Stimulated activated naive CD4-positive, alpha-beta T cell (primary cell): ENCODE measurements at places on chromosomes 3 and 15.

DNA sequence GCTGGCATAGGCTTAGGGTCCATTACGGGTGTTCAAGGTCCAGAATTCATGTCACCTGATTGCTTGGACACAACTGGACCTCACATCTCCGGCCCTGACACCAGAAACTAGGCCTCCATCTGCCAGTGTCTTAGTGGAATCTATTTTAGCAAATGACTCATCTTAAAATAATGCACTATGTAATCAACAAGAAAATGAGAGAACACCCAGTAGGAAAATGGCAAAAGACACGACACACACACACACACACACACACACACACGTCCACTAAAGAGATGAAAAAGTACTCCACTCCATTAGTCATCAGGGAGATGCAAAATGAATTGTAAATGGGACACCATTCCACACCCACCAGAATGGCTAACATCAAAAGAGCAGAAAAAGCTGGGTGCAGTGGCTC, 11.2 kb downstream of the APBA2 start:
- no peak for DNase-seq

DNA sequence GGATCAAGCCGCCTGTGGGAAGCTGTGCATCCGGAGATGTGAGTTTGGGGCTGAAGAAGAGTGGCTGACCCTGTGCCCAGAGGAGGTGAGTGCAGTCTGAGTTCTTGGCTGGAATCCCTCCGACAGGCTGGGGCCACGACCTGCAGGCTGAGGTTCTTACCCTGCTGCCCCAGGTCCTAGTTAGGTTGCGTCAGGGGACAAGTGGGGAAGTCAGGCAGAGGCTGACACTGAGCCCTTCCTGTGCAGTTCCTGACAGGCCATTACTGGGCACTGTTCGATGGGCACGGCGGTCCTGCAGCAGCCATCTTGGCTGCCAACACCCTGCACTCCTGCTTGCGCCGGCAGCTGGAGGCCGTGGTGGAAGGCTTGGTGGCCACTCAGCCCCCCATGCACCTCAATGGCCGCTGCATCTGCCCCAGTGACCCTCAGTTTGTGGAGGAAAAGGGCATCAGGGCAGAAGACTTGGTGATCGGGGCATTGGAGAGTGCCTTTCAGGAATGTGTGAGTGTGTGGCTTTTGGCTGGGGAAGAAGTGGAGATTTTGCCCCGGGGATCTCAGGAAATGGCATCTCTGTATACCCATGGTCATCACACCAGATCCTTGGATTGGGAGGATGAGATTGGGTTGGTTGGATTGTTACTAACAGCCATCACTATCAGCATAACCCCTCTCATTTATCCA, 1.3 kb downstream of the PPM1M start:
- DNase-seq = peak; percentile 13

- DNase-seq = no peak
Measured at GRCh38 chr15:75090388-75090734, 67.0 kb downstream of the PPCDC start.

GRCh38 chr15:90876512-90877170, 7.7 kb upstream of the FES start:
- DNase-seq = no peak

- no peak for DNase-seq
Measured at GRCh38 chr3:170690661-170690981, 104.7 kb upstream of the SLC7A14 start.

GRCh38 chr3:62220616-62221015, 152.7 kb downstream of the FEZF2 start:
- DNase-seq = no peak

DNA sequence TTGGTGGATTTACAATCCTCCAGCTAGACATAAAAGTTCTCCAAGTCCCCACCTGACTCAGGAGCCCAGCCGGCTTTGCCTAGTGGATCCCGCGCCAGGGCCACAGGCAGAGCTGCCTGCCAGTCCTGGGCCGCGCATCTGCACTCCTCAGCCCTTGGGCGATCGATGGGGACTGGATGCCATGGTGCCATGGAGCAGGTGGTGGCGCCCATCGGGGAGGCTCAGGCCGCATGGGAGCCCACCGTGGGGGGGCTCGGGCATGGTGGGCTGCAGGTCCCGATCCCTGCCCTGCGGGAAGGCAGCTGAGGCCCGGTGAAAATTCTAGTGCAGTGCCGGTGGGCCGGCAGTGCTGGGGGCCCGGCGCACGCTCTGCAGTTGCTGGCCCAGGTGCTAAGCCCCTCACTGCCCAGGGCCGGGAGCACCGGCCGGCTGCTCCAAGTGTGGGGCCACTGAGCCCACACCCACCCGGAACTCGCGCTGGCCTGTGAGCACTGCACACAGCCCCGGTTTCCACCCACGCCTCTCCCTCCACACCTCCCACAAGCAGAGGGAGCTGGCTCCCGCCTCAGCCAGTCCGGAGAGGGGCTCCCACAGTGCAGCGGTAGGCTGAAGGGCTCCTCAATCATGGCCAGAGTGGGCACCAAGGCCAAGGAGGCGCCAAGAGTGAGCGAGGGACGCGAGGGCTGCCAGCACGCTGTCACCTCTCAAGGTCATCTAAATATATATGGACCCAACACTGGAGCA, 38.8 kb upstream of the IGSF11 start:
- no peak for DNase-seq

DNA sequence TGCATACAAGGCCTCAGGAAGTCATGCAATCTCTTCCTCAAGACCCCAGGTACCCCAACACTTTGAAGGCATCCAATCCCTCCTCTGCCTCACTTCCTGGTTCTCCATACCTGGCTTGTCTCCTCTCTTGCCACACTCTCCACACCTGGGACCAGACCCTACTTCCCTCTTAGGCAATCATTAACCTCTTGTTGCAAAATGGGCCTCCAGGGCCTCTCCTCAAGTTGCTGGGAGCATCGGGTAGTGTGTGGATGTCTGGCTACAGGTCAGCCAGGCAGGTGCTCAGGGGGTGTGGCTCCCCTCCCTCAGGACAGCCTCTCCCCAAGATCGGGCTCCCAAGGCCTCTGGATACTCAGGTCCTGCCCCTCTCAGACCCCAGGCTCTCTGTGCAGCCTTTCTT, 8.6 kb downstream of the PLA2G4E start:
- DNase-seq = no peak

- no peak for DNase-seq
Measured at GRCh38 chr15:77632534-77633133, at the start of gene LINGO1. Gene LINGO1, minus strand, starts transcription at chr15:77632912. Its CDS starts 597 bp downstream, at chr15:77632315.

GRCh38 chr3:122536632-122537001, 21.9 kb upstream of the KPNA1 start:
- no peak for DNase-seq

- DNase-seq = no peak
Measured at GRCh38 chr3:194184801-194185200, 48.9 kb downstream of the HES1 start.
